ENCODE measurements at places on chromosomes 5 and 9.

- no peak for DNase-seq
These were observed 83.7 kb upstream of the DHFR start for GRCh38 chr5:80738466-80738865.

DNA sequence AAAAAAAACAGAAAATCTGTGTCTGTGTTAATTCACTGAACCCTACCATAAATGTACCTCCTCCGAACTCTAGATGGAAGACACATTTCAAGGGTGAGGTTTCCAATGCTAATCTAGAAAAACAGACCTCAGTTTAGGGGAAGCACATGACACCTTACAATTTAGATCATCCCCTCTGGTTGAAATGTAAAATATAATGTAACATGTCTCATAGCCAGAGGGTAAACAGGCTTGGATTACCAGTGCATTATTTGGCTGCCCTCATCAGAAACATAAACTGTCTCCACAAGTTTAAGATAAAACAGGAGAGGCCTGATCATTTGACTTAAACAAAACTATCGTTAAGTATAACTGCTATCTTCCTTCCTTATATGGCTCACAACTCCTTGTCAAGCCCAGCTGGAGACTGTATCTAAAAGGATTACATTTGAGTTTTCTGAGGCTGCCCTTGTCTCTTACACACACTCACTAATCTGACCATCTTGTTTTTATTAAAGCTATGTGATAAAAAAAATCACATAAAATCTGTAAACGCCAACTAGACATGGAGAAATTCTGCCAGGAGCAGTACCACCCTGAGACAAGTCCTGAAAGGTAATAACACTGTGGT, 105.7 kb downstream of the LURAP1L start:
- DNase-seq, result no peak

GRCh38 chr5:15440434-15440833, 59.5 kb upstream of the FBXL7 start:
- DNase-seq, result no peak

GRCh38 chr9:121671612-121672155, 20.2 kb downstream of the DAB2IP start:
- DNase-seq, result no peak

DNA sequence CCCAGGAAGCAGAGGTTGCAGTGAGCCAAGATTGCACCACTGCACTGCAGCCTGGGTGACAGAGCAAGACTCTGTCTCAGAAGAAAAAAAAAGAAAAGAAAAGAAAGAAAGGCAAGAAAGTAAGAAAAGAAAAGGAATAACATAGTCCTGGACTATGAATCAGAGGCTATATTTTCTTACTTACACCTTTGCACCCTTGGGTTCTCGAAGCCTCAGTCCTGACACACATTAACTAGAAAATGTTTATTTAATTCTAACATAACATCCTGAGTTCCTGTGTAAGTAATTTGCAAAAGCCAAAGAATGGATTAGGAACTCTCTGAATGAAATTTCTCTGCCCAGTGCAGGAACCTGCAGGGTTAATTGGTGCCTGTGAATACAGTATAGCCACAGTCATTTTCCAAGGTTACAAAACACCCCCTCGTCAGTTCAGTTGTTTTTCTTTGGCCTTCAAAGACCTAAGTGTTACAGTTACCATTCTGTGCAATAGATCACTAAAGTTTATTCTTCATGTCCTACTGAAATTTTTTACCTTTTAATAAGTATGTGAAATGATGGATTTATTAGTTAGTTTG, 147.6 kb downstream of the SV2C start:
- no peak for DNase-seq

GRCh38 chr9:119216651-119217331, 152.4 kb downstream of the BRINP1 start:
- DNase-seq, result no peak

- no peak for DNase-seq
These were observed 704 bp downstream of the SPARC start for GRCh38 chr5:151685749-151686673.

DNA sequence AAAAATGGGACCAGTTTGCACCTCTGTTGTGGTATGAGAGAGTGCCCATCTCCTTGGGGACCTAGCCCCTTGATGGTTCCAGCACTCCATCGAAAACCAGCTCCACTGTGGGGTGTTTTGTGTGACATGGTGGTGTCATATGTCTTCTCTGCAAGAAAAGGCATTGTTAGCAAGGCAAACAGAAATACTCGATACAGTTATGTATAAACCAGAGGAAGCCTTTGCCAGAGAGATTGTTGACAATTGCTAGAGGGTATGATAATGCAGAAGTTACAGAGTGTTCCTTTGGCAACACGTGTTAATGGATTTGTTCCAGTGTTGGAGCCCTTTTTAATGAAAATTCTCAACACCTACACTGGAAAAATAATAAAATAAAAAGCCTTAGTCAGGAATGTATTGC, 270.4 kb upstream of the DMRT1 start:
- DNase-seq, result no peak

- no peak for DNase-seq
These were observed 228.8 kb downstream of the SMARCA2 start for GRCh38 chr9:2243666-2244555.
